ENCODE measurements at places on chromosomes 5 and 9. TPM values are rescaled to one million over a fixed set of nuclear protein-coding genes. Genes with fewer than 3 reads are reported as not detected.

- peaks cover 2% of the 10 kb centered on the region for H3K27me3 ChIP-seq
- DNase-seq, result no peak
- H3K4me3 ChIP-seq, result no peak overlapping the region
- H3K4me1 ChIP-seq, result peaks cover 6% of the 10 kb centered on the region
These were observed 166.1 kb downstream of the SLC28A3 start for GRCh38 chr9:84174486-84174885.

DNA sequence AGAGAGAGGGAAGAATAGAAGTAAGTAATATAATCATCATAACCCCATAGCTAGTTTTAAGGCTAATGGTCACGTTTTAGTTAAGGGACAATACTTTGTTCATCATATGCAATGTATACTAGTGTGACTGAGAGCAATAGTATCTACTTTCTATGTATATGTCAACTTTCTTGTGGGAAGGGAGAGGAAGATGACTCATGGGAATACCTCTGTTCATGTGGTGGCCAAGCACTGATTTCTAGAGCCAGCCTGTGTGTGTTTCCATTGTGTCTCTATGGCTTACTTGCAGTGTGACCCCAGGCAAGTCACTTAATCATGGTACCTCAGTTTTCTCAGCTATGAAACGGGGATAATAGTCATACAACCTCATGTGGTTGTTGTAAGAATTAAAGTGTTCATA is 639.6 kb downstream of the CETN3 start:
- no peaks in the 10 kb centered on the region for H3K4me1 ChIP-seq
- H3K27ac ChIP-seq, result no peak overlapping the region
- H3K27me3 ChIP-seq, result no peaks in the 10 kb centered on the region
- no peak for DNase-seq

- no peak overlapping the region for H3K27ac ChIP-seq
- peaks cover 1% of the 10 kb centered on the region for H3K27me3 ChIP-seq
- H3K4me3 ChIP-seq, result no peak overlapping the region
- H3K36me3 ChIP-seq, result no peaks in the 10 kb centered on the region
These were observed 43.5 kb upstream of the DNAH5 start for GRCh38 chr5:13987843-13988464.

GRCh38 chr5:180049185-180049548 is 22.4 kb downstream of the RNF130 start:
- H3K4me1 ChIP-seq, result no peaks in the 10 kb centered on the region
- no peaks in the 10 kb centered on the region for H3K27me3 ChIP-seq
- no peak overlapping the region for H3K27ac ChIP-seq
- no peaks in the 10 kb centered on the region for H3K36me3 ChIP-seq
- no peak overlapping the region for H3K4me3 ChIP-seq

DNA sequence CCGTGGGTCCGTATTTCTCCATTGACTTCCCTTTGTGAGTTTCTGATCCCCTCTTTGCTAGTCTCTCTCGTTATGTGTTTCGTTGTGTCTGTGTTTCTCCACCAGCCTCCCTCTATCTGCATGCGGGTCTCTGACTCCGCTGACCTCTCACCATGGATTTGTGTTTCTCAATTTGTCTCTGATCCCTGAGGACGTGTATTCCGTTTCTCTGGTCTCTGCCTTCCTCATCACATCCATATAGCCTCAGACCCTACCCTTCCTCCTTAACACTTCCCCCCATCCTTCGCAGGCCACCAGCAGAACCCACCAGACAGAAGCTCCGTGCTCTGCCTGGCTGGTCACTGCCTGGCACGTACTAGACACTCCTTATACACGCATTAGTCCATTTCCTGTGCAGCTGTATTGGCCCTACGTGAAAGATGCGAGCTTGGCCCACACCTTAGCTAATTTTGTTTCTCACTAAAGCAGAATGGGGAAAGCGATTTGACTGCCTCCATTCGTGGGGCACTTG is 631 bp downstream of the B4GALT7 start:
- peaks cover 34% of the 10 kb centered on the region for H3K4me1 ChIP-seq
- H3K27me3 ChIP-seq, result no peaks in the 10 kb centered on the region
- H3K36me3 ChIP-seq, result peaks cover 21% of the 10 kb centered on the region
- peak overlapping the region; percentile 90 for H3K4me3 ChIP-seq
- peak overlapping the region; percentile 75 for H3K27ac ChIP-seq
- no peak for DNase-seq

GRCh38 chr5:124797665-124798087 is 51.2 kb upstream of the ZNF608 start:
- no peak overlapping the region for H3K4me3 ChIP-seq
- no peak for DNase-seq
- no peaks in the 10 kb centered on the region for H3K27me3 ChIP-seq

GRCh38 chr9:21778304-21778703 is 24.1 kb upstream of the MTAP start:
- H3K36me3 ChIP-seq, result no peaks in the 10 kb centered on the region
- H3K27me3 ChIP-seq, result peaks cover 16% of the 10 kb centered on the region
- H3K4me3 ChIP-seq, result no peak overlapping the region
- H3K27ac ChIP-seq, result no peak overlapping the region

- no peak for DNase-seq
- no peaks in the 10 kb centered on the region for H3K27me3 ChIP-seq
- no peak overlapping the region for H3K27ac ChIP-seq
- H3K4me1 ChIP-seq, result no peaks in the 10 kb centered on the region
These were observed 117.7 kb downstream of the SNCAIP start for GRCh38 chr5:122429545-122430318.

DNA sequence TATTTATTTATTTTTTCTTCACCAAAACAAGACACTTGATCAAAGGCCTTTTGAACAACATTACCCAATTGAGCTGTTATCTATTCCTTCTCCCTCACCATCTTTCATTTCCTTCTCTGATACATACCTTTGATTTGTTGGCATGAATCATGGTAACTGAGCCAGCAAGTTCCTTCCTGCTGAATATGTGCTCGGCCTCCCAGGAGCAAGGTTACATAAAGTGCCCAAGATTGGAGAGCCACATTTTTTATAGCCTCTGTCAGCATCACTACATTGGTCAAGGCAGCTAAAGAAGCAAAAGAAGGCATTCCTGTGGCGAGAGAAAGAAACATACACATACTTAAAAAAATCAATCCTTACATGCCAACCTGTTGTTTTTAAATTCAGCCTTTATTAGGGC is 369.6 kb downstream of the CYLC2 start:
- no peak overlapping the region for H3K4me3 ChIP-seq
- DNase-seq, result no peak
- H3K27me3 ChIP-seq, result no peaks in the 10 kb centered on the region
- H3K36me3 ChIP-seq, result no peaks in the 10 kb centered on the region

DNA sequence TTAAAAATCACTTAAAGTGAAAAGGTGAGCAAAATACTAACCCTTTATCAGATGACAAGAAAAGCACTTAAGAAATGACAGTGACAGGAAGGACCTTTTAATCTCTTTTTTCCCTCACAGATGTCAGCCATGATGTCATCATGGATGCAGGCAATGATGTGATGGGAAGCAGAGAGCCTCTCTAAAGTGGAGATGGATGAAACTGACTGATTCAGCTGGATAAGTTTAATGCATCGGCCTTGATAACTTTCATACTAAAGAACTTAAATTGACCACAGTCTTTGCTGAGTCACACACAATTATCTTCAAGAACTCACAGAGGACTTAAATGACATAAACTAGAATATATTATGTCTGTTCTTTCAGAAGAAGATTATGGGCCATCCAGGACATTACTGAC is 153.2 kb upstream of the FGF10 start:
- no peaks in the 10 kb centered on the region for H3K4me1 ChIP-seq
- H3K4me3 ChIP-seq, result no peak overlapping the region
- no peak for DNase-seq
- H3K27me3 ChIP-seq, result no peaks in the 10 kb centered on the region
- no peaks in the 10 kb centered on the region for H3K36me3 ChIP-seq

DNA sequence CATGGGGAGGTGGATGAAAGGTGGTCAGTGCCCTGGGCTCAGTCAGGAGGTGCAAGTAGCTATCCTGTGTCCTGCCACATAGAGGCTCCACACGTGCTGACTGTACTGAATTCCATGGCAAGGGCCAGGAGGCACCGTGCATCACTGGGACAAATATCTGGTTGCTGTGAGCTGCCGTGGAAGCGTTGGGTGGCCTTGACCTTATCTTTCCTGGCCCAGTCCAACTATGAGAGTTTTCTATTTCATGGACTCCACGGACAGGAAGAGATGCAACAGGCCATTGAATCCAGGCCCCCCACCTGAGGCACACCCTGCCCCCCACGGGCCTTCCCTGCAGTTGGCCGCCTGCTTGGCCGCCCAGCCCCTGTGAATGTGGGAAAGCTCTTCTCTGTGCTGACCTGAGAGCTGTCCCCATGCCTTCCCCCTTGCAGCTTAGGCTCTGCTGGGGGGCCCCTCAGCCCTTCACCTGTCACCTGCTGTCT is 1.7 kb downstream of the GRHPR start:
- peaks cover 19% of the 10 kb centered on the region for H3K36me3 ChIP-seq
- peaks cover 24% of the 10 kb centered on the region for H3K4me1 ChIP-seq
- DNase-seq, result no peak
- H3K27me3 ChIP-seq, result no peaks in the 10 kb centered on the region
- peak overlapping the region; percentile 85 for H3K4me3 ChIP-seq

- H3K27me3 ChIP-seq, result peaks cover 12% of the 10 kb centered on the region
- no peak overlapping the region for H3K4me3 ChIP-seq
- no peak for DNase-seq
- no peak overlapping the region for H3K27ac ChIP-seq
These were observed 216.9 kb downstream of the GLIS3 start for GRCh38 chr9:4082948-4083347.

- no peaks in the 10 kb centered on the region for H3K4me1 ChIP-seq
- H3K36me3 ChIP-seq, result no peaks in the 10 kb centered on the region
- peaks cover 45% of the 10 kb centered on the region for H3K27me3 ChIP-seq
- no peak within 1 kb of the TSS for H3K27ac ChIP-seq
- no peak for DNase-seq
- H3K4me3 ChIP-seq, result no peak within 1 kb of the TSS
These were observed at the start of gene PALM2AKAP2 for GRCh38 chr9:109779711-109780452. Gene PALM2AKAP2 (plus strand): TSS chr9:109780198. CDS start chr9:109780489, 291 bp downstream.

GRCh38 chr5:111478266-111478665 is 34.1 kb downstream of the STARD4 start:
- H3K4me3 ChIP-seq, result no peak overlapping the region
- DNase-seq, result no peak
- peaks cover 16% of the 10 kb centered on the region for H3K36me3 ChIP-seq

DNA sequence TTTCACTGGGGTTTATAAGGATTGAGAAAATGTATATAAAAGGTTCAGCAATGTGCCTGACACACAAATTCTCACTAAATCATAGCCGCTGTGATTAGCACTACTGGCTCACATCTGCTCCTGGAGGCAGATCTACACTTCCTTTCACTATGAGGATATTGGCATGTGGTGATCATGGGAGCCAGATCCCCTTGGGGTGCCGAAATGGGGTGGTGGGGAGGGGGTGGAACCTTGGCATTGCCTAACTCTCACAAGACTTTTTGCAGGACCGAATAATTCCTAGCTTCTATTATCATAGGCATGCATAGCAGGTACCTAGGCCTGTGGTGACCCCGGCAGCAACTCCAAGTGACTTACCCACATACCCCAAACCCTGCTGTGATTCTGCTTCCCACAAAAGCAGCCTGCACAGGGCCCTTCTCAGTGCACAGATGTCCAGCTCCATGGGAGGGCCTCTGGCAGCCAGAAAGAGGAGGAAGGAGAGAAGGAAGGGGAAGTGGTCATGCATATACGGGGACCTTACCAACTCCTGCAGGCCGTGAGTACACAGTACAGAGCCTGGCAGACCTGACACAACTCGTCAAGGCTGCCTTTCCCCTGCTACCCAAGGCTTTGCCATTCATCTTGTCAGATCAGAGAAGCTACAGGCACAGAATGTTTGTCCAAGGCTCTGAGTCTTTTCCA is 61.3 kb upstream of the IQGAP2 start:
- no peak for DNase-seq
- H3K27ac ChIP-seq, result peak overlapping the region; percentile 32
- H3K4me1 ChIP-seq, result peaks cover 32% of the 10 kb centered on the region
- H3K36me3 ChIP-seq, result peaks cover 6% of the 10 kb centered on the region
- H3K4me3 ChIP-seq, result no peak overlapping the region

- no peak overlapping the region for H3K27ac ChIP-seq
- no peaks in the 10 kb centered on the region for H3K4me1 ChIP-seq
- DNase-seq, result no peak
- no peak overlapping the region for H3K4me3 ChIP-seq
- no peaks in the 10 kb centered on the region for H3K36me3 ChIP-seq
These were observed 2.5 kb upstream of the ACTL7A start for GRCh38 chr9:108859459-108860114.

DNA sequence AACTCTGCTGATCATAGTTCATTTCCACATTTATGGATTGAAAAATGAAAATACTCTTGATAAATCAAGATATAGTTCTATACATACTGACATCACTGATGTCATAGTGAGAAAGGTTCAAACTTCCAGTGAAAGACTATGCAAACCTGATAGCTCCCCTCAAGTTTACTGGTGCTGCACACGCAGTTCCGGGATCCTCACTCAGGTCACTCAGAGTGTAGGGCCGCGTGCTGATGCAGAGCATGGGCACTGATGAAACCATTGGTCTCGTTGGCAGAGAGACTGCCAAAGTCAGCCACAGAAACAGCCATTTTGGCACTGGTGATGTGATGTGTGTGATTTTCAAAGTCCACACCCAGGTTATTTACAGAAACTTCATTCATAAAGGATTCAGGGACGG is 13.5 kb downstream of the SETD9 start:
- H3K36me3 ChIP-seq, result peaks cover 58% of the 10 kb centered on the region
- no peak overlapping the region for H3K27ac ChIP-seq
- H3K4me3 ChIP-seq, result no peak overlapping the region
- no peaks in the 10 kb centered on the region for H3K27me3 ChIP-seq

- peaks cover 32% of the 10 kb centered on the region for H3K4me1 ChIP-seq
- no peak for DNase-seq
- H3K27me3 ChIP-seq, result no peaks in the 10 kb centered on the region
- no peaks in the 10 kb centered on the region for H3K36me3 ChIP-seq
These were observed 81.9 kb upstream of the FREM1 start for GRCh38 chr9:14992081-14992480.

DNA sequence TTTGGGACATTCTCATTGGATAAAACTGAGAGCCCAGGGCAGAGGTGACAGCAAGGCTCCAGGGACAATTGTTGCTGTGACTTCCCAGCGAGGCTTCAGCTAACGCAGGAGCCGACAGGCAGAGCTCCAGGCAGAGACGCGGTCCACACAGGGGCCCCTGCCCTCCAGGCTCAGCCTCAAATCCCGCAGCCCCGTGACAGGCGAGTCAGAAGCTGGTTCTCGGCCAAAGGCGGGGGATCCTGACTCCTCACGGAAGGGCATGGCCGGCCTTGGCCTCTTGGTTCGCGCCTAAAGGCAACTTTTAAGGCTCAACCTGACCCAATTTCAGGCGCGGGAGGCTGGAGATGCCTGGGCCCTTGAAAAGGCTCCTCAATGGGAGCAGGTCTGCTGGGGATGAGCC is 21.3 kb downstream of the SLC12A7 start:
- H3K36me3 ChIP-seq, result no peaks in the 10 kb centered on the region
- H3K27me3 ChIP-seq, result no peaks in the 10 kb centered on the region
- no peaks in the 10 kb centered on the region for H3K4me1 ChIP-seq
- no peak overlapping the region for H3K27ac ChIP-seq
- no peak for DNase-seq
- no peak overlapping the region for H3K4me3 ChIP-seq

The GHR gene
- total RNA-seq, result not detected

The RNF224 gene
- total RNA-seq, result 0.20 TPM

The FCN2 gene
- total RNA-seq, result not detected

The ETF1 gene
- 81.7 TPM for total RNA-seq

The PCDHGA7 gene
- not detected for total RNA-seq

The SPINK7 gene
- total RNA-seq, result not detected

The AIF1L gene
- total RNA-seq, result 0.50 TPM

The EQTN gene
- total RNA-seq, result not detected

The GLE1 gene
- 50.3 TPM for total RNA-seq

The ZNF483 gene
- total RNA-seq, result 5.9 TPM

The FOXD4L3 gene
- not detected for total RNA-seq

The SCGB3A1 gene
- not detected for total RNA-seq

Data from activated CD4-positive, alpha-beta memory T cell treated with anti-CD3 and anti-CD28 coated beads, Interleukin-2, amount 10 ng/mL, durations not matched to agents 7 days and 5 days (primary cell).